B cell (primary cell): ENCODE measurements at places on chromosomes 16 and 17. TPM values are rescaled to one million over a fixed set of nuclear protein-coding genes. Genes with fewer than 3 reads are reported as not detected.

Gene RNU2-1
- polyA plus RNA-seq, result not detected in 2 replicates

Gene WFDC1
- polyA plus RNA-seq, result not detected in 2 replicates

Gene CSH2
- not detected in 2 replicates for polyA plus RNA-seq

Gene BAIAP3
- 67.1 and 119 TPM in 2 replicates for polyA plus RNA-seq

Gene TMEM235
- not detected in 2 replicates for polyA plus RNA-seq

Gene FCSK
- polyA plus RNA-seq, result 19.4 and 27.0 TPM in 2 replicates

- H3K36me3 ChIP-seq, result no peaks in the 10 kb centered on the region
- peaks cover 18% of the 10 kb centered on the region for H3K4me1 ChIP-seq
- no peak for DNase-seq
- no peaks in the 10 kb centered on the region for H3K27me3 ChIP-seq
Observed at GRCh38 chr16:22186517-22186916, 19.6 kb upstream of the EEF2K start.

- no peak overlapping the region for H3K4me3 ChIP-seq
- H3K4me1 ChIP-seq, result peaks cover 18% of the 10 kb centered on the region
- DNase-seq, result no peak
- H3K36me3 ChIP-seq, result no peaks in the 10 kb centered on the region
- H3K27me3 ChIP-seq, result peaks cover 5% of the 10 kb centered on the region
Observed at GRCh38 chr17:81939218-81939617, 2.1 kb upstream of the PYCR1 start.

DNA sequence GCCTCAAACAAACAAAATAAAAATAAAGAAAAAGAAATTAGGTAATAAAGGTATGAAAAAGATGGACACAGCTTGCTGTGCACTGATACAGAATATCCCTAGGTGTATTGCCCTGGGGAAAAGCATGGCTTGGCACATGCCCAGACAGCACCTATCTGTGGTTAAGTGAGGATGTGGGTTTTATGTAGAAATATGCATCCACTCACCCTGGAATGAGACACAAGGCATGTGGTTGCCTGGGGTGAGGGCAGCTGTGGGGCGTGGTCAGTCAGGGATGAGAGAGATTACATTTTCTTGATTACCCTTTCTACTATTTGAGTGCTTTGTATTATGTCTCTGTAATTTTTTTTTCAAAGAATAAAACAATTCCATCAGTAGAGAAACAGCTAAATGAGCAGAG, 6.9 kb downstream of the PLLP start:
- no peak overlapping the region for H3K4me3 ChIP-seq
- H3K27me3 ChIP-seq, result no peaks in the 10 kb centered on the region
- peaks cover 2% of the 10 kb centered on the region for H3K4me1 ChIP-seq
- no peak for DNase-seq
- H3K27ac ChIP-seq, result no peak overlapping the region
- no peaks in the 10 kb centered on the region for H3K36me3 ChIP-seq
